ENCODE measurements at places on chromosomes 7 and 10. TPM values are rescaled to one million over a fixed set of nuclear protein-coding genes. Genes with fewer than 3 reads are reported as not detected.

DNA sequence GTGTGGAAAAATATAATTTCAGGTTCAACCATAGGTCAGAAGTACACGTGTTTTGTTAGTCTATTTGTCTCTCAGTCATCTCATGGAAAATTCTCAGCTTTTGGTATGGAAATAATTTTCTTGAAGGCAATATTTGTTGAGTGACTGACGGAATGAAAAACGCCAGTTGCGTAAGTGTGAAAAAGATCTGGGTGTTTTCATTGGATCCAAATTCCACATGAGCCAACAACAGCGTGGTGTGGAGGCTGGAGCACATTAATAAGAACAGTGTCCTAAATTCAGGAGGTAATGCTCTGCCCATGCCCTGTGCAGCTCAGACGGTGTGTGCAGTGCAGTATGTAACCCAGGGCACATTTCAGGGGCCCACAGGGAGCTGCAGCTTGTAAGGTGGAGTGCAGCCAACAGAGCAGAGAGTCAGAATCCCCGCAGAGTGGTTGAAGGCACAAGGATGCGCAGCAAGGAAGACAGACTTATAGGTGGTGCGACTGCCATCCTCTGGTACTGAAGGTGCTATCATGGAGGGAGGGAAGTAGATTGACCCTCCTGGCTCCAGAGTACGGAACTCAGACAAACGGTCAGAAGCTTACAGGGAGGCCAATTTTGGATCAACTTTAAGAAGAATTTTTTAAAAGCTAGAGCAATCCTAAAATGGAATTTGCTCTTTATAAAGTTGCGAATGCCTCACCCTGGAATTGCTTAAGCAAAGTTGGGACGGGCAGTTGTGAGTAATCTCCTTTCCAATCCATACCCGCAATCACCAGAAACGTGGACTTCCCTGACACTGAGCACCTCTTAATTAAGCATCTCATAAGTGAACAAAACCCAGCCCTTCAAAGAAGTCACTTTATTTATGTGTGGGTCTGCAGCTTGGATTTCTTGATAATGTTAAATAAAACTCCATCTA lies 38.0 kb downstream of the EGFR start:
- DNase-seq: no peak

- no peak for DNase-seq
These were observed 55.8 kb downstream of the CTBP2 start for GRCh38 chr10:125104559-125104958.

- DNase-seq: no peak
These were observed 129.8 kb downstream of the KCND2 start for GRCh38 chr7:120402801-120403200.

- no peak for DNase-seq
These were observed 70.1 kb downstream of the MCU start for GRCh38 chr10:72762042-72762441.

GRCh38 chr10:48494073-48494472 lies 110.8 kb downstream of the ARHGAP22 start:
- no peak for DNase-seq

DNA sequence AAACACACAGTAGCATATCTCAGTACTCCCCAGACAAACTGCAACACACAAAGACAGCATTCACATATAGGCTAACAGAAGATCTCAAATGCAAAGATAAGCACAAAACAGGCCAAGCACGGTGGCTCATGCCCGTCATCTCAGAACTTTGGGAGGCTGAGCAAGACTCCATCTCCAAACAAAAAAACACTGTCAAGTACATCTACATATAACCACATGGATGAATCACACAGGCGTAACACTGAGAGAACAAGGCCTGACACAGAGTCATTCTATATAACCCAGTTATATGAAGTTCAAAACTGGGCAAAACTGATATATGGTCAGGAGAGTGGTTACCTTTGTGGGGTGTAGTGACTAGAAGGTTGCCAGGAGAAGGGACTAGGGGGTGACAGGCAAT lies 506.4 kb downstream of the KCNMA1 start:
- DNase-seq: no peak

- no peak for DNase-seq
These were observed 1.0 kb downstream of the CNPY1 start for GRCh38 chr7:155545348-155545747.

GRCh38 chr7:137587326-137587725 lies 243.8 kb upstream of the PTN start:
- DNase-seq: no peak

DNA sequence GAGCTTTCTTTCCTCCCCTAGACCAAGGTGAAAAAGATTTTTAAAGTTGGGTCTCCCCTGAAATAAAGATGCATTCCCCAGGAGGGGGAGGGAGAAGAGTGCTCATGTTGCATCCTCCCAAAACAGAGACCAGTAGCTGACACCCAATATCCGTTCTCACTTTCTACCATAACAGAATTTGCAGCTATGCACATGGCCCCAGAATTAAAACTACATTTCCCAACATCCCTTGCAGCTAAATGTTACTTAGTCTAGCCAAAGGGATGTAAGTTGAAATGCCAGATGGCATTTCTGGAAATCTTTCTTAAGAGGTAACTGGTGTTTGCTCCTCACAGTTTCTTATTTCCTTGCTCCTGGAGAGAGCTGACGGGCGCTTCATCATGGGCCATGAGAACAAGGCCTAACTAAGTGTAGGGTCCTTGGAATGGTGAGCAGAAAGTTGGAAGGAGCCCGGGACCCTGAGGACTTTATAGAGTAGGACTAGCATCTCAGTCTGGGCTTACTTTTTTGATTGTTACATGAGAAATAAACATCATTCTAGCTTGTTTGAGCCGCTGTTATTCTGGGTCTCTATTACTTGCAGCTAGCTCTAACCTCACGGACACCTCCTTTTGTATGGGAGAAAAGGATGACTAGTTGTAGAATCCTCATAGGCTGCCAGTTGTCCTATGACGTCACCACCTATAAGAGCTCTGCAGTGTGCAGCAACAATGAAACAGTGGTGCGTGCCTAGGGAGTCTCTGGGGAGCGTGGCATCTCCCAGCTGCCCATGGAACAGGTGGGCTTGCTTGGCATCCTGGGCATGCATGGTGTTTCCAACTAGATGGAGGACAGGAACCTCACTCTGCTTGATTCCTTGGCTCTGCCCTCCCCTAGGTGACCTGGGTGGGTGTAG lies 46.1 kb upstream of the EXOC6 start:
- no peak for DNase-seq

GRCh38 chr10:132745971-132746370 lies 40.0 kb downstream of the NKX6-2 start:
- no peak for DNase-seq

DNA sequence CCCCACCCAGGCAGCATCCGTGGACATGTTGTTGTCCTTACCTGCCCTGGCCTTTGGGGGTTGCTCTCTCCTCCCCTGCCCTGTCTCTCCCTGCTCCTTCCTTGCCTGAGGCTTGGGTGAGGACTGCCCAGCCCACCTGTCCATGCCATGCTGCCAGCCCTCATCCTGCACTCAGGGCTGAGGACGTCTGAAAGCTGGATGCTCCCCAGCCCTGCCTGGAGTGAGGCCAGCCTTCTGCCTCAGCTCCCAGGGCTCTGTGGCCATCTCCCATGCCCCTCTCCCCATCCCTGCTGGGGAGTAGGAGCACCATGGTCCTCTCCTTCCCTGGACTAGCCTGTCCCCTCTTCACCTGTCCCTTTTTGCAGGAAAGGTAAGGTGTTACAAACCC lies 68.4 kb downstream of the RAMP3 start:
- DNase-seq: no peak

DNA sequence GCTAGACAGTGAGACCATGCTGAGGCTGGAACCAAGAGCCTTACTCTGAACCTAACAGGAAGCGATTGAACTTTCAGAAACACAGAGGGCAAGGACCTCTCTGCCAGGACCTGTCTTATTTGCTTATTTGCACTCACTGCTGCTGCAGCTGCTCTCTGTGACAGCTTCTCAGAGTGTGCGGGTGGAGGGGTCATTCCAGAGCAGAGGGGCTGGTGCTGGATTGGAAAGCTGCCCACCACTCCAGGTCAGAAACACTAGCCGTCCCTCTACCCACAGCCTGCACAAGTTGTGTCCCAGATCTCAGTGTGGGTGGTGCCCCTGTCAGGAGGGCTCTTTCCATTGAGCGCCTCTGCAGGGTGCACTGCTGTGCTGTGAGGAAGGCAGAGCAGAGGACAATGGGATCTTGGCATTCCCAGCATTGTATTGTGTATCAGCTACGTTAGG lies 126.2 kb downstream of the CCNY start:
- no peak for DNase-seq

DNA sequence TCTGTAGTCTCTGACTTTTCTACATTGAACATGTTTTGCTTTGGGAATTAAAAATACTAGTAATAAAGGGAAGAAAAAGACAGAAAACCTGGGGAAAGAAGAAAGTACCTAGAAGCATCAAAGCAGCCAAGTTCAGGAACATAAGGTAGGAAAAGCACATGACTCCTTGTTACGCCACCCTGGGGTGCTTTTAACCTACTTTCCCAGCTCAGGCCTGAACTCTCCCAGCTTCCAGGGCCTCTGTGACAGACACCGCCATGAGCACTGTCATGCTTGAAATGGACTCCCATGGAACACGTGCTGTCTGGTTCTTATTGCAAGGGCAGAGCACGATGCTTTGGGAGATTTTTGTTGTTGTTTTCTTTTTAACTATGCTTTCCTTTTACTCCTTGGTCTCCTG lies 11.4 kb downstream of the ACTR1A start:
- no peak for DNase-seq

GRCh38 chr10:77574438-77574837 lies 63.2 kb downstream of the KCNMA1 start:
- no peak for DNase-seq

GRCh38 chr7:103888603-103889153 lies 100.8 kb downstream of the RELN start:
- no peak for DNase-seq

DNA sequence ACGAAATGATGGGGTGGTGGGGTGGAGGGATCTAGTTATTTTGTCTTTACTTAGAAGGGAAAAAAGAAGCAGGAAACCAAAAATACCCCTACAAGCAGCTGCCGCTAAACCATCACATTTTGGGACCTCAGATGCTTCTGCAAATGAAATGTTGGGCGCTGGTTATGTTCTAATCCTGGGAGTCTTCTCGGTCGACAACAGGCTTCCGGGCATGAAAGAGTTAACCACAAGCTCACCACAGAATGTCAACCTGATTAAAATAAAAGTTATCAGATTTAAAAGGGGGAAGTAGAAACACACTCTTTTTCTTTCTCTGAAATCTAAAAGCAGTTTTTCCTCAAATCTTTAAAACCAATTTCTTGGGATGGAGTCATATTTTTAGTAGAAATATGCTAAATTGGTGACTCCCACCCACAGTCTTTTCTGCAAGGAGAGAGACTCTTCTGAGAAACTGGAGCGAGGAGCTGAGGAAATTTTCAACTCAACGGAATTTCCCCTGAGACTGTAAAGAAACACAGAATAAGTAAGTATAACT lies 16.8 kb downstream of the IL2RA start:
- DNase-seq: no peak

DNA sequence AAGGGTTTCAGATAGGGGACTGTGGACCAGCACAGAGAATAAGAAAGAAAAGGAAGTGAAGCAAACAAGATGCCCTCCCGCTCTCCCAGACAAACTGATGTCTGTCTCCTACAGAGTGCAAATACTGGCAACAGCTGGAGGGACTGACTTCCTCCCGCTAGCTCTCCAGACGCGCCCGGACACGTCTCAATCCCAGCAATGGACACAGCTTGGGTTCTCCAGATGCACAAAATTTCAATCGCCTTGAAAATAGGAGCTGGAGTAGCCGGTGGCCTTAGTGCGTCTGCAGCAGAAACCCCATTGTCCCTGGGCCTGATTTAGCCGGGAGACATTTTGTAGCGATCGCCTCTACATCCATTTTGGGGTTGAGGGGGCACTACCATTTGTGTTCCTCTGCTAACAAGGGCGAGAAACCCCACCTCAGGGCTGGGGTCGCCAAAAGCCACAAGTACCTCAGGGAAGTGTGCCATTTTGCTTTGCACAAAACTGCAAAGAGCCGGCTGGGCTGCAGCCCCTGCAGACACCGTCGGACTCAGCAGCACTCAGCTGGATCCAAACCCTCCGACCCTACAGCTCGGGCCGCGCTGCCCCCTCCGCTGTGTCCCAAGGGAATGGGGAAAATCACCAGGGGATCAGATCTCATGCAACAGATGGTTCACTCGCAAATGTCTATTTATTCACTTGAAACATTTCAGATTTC lies 5.9 kb downstream of the CPA2 start:
- peak; percentile 43 for DNase-seq

- DNase-seq: no peak
These were observed 49.1 kb downstream of the AOC1 start for GRCh38 chr7:150901160-150902035.

DNA sequence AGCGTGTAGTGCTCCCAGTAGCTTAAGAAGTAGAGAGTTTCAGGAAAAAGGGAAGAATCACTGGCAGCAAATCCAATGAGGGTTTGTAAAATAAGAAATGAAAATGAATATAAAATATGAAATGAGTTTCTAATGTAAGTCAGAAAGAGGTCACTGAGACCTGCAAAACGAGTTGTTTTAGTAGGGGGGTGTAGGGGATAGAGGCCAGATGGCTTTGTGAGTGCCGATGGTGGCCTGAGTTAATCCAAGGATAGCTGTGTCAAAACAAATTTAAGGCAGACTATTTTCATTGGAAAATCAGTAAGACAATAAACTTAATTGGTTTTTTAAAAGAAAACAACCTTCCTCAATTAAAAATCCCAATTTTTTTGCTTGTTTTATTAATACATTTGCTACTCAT lies 745 bp upstream of the ASB15 start:
- DNase-seq: no peak

DNA sequence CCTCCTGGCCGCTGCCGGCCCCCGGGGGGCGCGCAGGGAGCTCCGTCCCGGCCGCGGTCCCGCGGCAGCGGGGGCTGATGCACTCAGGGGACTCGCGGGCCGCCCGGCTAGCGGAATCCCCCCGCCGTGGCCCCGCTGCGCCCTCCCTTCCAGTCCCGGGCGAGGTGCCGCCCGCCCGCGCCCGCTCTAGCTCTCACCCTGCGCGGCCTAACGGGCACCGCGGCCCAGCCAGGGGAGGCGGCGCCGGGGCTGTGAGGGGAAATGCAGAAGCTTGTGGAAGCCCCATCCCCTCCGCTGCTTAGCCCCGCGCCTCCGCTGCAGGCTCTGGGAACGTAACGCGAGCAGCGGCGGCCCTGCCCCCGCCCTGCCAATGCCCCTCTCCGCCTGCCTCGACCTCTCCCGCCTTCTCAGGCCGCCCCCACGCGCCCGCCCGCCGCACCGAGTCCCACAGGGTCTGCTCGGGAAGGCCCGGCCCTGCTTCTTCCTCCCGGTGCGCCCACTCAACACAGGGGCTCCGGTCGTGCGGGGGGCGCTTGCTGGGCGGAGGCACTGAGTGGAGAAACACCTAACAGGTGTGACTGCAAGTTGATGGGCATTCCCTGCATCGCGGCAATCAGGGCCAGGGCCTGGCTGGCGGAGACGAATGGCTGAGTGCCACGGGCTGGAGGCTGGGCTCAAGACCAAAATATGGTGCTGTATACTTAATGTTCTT lies 384 bp upstream of the TMEM229A start:
- peak; percentile 59 for DNase-seq

The TMEM213 gene
- not detected for total RNA-seq

The PNLIPRP2 gene
- not detected for total RNA-seq

The ODAD2 gene
- 0.25 TPM for total RNA-seq

The GIMAP5 gene
- not detected for total RNA-seq

The LOXL4 gene
- 7.9 TPM for total RNA-seq

The RBM20 gene
- total RNA-seq: 23.3 TPM

The OR2A5 gene
- total RNA-seq: not detected

The GATAD1 gene
- total RNA-seq: 53.6 TPM

The LAMB1 gene
- total RNA-seq: 556 TPM

The TYW1B gene
- 5.3 TPM for total RNA-seq

The SMURF1 gene
- 33.6 TPM for total RNA-seq

The NAPEPLD gene
- 17.0 TPM for total RNA-seq

Measured in mesothelial cell of epicardium (in vitro differentiated cells).